ENCODE measurements at places on chromosomes 11 and 22.

- peak; percentile 79 for DNase-seq
These were observed 2.8 kb downstream of the CHADL start for GRCh38 chr22:41237707-41238569.

GRCh38 chr11:57073128-57073527, 84.4 kb downstream of the OR5AK2 start:
- DNase-seq, result no peak

- no peak for DNase-seq
These were observed 10.9 kb downstream of the ACO2 start for GRCh38 chr22:41479671-41480396.

GRCh38 chr22:47645450-47645914, 883.0 kb downstream of the TBC1D22A start:
- no peak for DNase-seq

DNA sequence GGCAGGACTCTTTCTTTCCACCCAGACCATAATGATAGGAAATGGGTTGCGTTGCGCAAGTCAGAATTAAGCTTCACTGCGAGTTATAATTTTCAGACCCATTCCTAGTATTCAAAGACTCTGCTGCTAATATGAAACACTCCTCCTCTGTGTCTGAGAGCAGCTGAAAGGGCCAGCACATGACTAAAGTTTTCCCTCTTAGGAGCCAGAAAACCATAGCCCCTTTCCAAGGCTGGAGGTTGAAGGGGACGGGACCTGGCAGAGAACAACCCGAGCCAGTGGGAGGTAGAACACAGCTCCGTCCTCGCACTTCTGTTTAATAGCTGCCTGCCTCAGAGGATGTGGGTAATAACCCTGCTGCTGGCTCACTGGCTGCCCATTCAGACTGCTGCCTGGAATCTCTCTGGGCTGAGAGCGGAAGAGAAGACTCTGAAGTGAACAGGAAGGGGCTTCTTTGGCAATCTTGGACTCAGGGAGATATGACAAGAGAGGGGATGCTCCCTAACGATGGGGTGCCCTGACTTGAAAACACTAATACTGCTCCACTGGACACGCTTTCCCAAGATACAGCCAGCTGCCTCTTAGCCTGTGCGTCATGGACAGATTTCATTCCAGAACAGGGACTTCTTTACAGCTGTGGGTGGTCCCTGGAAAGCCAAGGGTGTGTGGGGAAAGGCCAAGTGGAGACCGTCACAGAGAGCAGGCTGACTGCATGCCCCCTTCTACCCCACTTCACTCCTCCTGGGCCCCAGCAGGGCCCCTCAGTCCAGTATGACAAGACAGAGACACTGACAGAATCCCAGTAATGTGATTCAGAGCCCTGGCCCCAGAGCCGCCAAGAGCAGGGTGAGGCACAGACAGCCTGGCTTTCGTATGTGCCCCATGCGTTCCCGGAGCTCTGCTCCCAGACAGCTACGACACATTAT, 156.9 kb downstream of the FEZ1 start:
- DNase-seq, result no peak

DNA sequence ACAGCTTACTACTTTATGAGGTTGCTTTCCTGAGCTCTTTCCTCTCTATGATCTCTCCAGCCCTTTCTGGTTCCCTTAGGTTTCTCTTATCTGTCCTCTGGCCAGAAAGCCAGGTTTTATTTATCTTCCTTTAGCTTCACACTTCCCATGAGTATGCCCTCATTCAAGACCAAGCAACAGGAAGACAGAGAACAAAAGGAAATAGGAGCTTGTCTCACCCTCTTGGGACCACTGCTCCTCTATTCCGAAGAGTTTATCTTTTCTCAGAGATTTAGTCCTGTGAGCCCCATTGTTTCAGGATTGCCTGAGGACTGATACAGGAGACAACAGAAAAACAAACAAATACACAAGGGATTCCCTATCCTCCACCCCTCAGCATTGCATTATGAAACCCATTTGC, 62.4 kb upstream of the CCDC179 start:
- DNase-seq, result no peak

DNA sequence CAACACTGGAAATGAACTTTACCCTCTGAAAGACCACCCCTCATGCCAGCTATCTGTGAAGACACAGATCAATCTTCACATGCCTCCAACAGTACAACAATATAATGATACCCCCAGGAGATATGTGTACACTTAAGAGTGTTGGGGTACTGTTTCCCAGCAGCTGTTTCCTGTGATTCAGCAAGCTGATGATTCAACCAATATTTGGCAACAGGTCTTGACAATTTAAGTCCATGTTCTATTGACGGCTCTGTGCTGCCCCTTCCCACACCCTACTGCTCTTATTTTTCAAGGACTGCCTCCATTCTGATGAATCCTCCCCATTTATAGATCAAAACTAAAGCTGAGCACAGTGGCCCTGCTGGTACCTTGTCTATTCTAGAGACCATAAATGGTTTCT, 6.6 kb downstream of the SNX19 start:
- no peak for DNase-seq

GRCh38 chr11:83643115-83643514, 356.9 kb upstream of the CCDC90B start:
- DNase-seq, result no peak

DNA sequence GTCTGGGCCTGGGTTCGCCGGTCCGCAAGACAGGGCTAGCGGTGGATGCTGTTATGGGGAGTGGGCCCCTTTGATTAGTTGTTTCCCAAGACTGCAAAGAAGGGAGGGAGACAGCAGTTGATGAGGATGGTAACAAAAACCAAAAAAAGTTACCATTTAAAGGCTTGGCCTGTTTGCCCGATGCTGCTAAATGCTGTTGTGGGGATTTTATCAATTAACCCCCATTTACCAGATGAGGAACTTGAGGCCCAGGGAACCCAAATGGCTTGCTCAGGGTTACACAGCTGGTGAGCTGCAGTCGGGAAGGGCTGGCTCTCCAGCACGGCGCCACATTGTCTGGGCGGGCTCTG, 3.4 kb downstream of the TRPT1 start:
- no peak for DNase-seq

Data from effector memory CD8-positive, alpha-beta T cell (primary cell).